ENCODE measurements at places on chromosomes 6 and 20.
A peak's percentile ranks its signal among the peaks of the same experiment; 100 is the strongest.

GRCh38 chr6:109944448-109944847 is 33.7 kb upstream of the GPR6 start:
- DNase-seq = no peak

- DNase-seq = peak; percentile 61
Observed at GRCh38 chr20:41047975-41048305, 19.3 kb downstream of the TOP1 start.

- DNase-seq = peak; percentile 15
Observed at GRCh38 chr6:25042036-25042521, 106.3 kb upstream of the RIPOR2 start.

- DNase-seq = peak; percentile 37
Observed at GRCh38 chr6:93424303-93425064, 5.1 kb upstream of the EPHA7 start.

GRCh38 chr20:21380711-21381110 is 16.6 kb downstream of the NKX2-4 start:
- DNase-seq = no peak

GRCh38 chr6:42368181-42368580 is 83.5 kb downstream of the TRERF1 start:
- DNase-seq = no peak

DNA sequence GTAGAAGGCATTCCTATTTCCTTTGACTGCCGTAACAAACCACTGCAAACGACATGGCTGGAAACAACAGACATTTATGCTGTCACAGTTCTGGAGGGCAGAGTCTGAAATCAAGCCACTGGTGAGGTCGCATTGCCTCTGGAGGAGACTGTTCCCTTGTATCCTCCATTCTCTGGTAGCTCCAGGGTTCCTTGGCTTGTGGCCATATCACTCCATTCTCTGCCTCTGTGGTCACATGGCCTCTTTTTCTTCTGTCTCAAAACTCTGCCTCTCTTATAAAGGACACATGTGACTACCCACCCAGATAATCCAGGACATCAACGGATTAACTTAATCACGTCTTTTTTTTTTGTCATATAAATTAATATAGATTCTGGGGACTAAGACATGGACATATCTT is 84.4 kb downstream of the LYRM2 start:
- no peak for DNase-seq

GRCh38 chr6:150550244-150550643 is 49.4 kb upstream of the PLEKHG1 start:
- no peak for DNase-seq

DNA sequence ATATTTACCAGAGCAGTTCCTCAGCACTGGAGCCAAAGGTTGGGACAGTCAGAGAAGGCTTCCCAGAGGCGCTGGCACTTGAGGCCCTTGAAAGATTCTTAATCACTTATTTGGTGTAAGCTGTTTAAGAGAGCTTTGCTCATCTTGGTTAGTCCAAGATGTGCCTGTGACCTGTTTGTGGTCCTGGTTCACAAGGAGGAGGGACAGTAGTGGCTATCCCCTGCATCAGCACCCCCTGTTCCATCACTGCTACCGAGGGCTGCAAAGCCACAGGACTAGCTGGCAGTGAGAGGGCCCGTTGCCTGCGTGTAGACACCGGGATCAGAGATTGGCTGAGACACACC is 35.7 kb downstream of the VEGFA start:
- no peak for DNase-seq

DNA sequence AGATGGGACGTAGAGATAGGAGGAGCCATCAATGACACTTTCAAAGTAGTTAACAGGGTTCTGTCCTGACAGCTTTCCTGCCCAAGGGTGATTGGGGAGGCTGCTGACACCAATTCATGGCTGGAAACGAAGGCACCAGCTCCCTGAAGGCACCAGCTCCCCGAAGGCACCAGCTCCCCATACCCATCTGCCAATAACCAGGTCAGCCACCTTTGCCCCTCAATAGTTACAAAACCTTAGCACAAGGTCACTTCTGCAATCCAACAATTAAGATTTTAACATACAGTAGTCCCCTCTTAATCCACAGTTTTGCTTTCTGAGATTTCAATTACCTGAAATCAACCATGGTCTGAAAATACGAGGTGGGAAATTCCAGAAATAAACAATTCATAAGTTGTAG is 51.7 kb downstream of the ELOVL5 start:
- DNase-seq = no peak

GRCh38 chr6:68094070-68094469 is 541.0 kb upstream of the ADGRB3 start:
- DNase-seq = peak; percentile 40

GRCh38 chr6:145878591-145879295 is 64.1 kb upstream of the FBXO30 start:
- DNase-seq = no peak

DNA sequence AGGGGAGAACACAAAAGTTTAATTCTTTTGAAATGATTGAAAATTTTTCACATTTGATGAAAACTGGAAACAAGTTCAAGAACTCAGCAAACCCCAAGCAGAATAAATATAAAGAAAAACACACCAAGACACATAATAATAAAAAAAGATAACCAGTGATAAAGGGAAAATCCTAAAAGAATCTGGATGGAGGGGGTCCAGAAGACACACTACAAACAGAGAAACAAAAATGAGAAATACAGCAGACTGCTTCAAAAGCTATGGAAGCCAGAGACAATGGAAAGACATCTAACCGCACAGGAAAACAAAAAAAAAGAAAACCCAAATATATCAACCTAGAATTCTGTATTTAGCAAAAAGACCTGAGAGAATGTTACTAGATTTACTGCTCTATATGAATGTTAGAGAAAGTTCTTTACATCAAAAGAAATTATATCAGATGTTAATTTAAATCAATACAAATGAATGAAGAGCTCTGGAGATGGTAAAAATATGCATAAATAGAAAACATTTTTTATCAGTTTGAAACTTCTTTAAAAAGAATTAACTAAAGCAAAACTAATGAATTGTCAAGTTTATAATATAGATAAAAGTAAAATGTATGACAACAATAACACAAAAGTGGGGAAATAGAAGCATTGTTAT is 310.7 kb upstream of the PREP start:
- no peak for DNase-seq

DNA sequence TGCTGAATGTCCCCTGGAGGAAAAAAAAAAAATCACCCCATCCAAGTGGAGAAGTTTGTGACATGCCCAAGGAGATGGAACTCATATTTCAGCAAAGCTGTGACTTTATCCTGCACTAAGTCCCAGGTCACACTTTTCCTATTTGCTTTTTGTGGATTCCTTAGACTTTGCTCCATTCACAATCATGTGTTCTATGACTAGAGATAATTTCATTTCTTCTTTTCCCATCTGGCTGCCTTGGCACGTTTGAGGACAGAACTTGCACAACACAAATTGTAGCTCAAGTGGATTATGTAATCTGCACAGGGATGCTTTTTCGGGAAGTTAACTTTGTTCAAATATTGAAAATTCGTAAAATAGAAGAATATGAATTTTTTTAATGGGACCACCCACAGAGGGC is 100.7 kb upstream of the PTPN1 start:
- no peak for DNase-seq

- DNase-seq = no peak
Observed at GRCh38 chr6:72864799-72865198, 242.9 kb downstream of the KCNQ5 start.

Measured in NAMALWA (cell line).